ENCODE measurements at places on chromosomes 1 and 21.

- DNase-seq = peak; percentile 35
Observed at GRCh38 chr1:202101184-202101583, 21.5 kb upstream of the GPR37L1 start.

DNA sequence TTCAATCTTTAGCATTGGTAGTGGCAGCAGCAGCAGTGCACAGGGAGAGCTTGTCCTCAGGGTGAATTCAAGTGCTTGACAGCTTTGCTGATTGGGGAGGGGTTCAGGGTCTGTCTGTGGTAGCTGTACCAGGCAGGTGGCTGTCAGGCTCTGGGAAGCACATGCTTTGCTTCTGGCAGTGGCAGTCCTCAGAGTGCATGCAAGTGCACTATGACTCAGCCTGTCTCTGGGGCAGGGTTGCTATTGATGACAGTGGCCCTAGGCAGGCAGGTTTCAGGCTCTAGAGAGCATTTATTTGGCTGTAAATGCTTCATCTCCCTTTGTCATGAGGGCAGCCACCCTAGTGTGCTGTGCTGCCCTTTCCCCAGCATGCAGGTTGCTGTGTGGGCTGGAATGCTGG lies 251.9 kb upstream of the LRRC7 start:
- DNase-seq = no peak

DNA sequence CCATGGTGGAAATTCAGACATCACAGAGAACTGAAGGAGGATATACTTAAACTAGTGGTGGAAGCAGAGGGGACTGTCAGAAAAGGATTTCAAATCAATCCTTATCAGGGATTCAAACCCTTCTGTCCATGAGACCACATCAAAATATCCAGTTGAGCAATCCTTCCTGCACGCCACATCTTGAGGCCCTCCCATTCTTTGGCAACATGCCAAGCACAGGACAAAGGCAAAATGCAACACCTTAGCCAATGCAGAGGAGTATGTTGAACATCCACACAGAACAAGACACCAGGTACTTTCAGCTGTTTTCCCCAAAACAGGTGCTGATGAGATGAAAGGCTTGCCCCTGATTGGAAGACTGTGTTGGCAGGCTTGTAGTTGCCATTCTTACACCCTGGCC lies 81.8 kb upstream of the PLXNA2 start:
- DNase-seq = no peak

DNA sequence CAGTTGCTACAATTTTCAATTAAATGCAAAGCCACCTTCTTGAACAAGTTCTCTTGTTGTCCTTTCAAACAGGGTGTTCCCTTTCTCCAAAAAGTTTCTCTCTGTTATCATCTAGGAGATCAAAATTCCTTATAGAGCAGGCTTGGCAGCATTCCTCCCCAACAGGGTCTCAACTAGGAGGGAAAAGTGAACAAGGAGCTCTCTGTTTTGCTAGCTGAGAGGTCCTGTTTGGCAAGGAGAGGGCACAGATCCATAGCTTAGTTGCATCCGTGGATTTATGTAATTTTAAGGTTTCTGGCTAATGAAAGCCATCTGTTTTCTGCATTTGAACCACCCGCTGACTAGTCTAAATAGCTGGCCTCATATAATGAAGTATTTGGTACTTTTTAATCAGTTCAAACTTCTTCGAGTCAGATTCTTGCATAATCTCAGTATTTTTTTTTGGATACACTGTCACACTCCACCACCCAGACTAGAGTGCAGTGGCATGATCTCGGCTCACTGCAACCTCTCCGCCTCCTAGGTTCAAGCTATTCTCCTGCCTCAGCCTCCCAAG lies 54.0 kb downstream of the APP start:
- DNase-seq = no peak

DNA sequence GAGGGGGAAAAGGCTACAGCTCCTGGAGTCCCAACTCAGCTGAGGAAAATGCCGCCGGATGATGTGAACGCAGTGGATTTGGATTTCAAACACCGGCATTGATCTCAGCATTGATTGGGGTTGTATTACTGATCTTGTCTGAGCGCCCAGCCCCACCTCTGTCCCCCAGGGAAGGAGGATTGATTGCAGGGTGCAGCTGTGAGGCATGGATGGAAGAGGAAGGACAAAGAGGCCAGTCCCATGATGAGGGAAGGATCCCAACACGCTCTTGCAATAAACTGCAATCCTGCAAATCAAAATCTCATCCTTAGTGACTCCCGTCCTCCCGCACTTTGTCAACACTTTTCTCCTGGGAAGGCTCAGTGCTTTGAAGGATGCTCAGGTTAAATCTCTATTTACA lies 242.3 kb upstream of the PROX1 start:
- no peak for DNase-seq

DNA sequence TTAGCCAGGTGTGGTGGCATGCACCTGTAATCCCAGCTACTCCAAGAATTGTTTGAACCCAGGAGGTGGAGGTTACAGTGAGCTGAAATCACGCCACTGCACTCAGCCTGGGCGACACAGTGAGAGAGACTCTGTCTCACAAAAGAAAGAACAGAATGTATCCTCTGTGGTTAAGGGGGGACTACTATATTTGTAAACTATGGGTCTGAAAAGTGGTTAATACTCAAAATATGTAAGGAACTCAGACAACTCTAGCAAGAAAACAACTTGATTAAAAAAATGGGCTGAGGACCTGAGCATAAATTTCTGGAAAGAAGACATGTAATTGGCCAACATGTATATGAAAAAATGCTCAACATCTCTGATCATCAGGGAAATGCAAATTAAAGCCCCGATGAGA lies 11.2 kb downstream of the FNBP1L start:
- DNase-seq = no peak

- no peak for DNase-seq
Observed at GRCh38 chr1:204377800-204378668, 18.3 kb upstream of the PLEKHA6 start.

DNA sequence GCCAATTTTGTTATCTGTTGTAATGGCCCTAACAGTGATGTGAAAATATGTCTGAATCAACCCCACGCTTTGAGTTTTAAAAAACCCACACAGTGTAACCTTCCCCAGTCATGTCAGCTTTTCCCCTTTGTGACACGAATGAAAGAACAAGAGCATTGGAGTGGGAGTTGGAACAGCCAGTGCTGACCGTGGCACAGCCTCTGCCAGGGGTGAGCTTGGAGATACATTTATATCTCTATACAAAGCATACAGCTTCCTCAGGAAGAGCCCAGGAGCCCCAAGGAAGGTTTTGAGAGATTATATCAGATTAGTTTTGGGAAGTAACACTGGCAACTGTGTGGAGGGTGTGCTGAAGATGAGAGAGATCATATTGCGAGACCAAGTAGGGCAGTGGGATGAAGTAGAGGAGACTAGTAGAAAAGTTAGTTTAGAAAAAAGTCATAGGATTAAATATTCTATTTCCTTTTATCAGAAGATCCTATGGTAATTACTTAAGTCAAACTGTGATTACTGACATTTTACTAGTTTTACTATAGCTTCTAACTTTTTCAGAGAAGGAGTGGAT lies 15.9 kb downstream of the LRRC8B start:
- no peak for DNase-seq

DNA sequence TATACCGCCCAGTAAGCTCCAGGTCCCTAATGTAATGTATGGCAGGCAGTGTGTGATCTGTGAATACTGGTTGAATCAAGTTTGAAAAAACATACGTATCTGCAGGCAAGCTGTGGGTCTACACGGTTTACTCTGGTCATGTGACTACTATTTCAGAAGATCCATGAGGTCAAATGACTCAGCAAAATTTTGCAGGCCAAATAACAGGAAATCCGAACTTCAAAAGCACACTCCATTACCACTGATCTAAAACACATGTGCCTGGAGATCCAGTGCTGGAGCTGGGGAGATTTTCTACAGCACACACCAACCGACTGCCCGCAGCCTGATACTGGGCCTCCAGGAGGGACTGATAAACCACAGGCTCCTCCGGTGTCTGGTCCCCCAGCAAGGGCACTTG lies 64.5 kb upstream of the SLC44A3 start:
- DNase-seq = no peak

DNA sequence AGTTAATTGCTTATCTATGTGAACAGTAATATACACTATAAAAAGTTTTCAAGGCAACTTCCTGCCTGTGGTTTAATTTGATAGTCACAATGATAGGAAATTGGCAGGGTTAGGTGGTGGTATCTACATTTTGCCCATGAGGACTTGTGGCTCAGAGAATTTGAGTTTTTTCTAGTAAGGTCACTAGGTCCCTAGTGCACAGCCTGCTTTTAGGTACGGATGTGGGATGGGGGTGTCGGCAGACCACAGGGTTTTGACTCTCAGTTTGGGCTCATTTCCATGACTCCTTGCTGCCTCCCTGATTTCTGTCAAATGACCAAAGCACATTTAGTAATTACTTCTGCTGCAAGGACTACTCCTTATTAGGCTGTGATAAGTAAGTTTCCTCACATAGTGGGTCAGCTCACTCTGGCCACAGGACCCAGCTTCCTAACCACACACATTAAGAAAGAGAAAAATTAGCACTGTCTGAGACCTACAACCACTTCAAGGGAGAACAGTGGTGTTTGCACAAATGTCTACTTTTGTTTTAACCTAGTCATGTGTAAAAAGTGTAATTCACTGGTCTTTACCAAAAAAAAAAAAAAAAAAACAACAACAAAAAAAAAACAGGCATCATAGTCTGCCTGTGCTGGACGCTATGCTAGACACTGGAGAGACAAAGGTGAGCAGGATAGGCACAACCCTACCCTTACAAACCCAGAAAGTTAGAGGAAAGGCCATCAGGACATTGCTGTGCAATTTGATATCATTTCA lies 43.7 kb downstream of the MRPL39 start:
- no peak for DNase-seq

DNA sequence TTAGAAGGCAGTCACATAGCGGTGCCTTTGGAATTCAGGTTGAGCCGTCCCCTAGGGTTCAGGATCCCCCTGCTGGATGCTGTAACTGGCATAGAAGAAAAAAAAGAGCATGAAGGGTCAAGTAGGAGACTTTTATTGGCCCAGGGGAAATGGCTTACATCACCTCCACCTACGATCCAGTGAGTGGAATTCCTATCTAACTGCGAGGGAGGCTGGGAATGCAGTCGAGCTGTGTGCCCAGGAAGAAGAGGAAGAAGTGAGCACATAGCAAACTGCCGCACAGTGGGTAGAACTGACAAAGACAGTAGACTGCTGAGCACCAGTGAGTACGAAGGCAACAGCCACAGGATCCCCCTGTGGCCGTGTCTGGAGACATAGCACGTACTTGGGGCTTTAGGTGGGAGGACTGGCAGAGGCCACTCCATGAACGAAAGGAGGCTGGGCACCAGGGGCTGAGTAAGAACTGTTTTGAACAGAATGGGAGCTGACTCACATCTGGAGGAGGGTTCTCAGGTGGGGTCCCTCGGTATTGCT lies 79.2 kb downstream of the RNF220 start:
- no peak for DNase-seq

- DNase-seq = no peak
Observed at GRCh38 chr21:37281993-37282392, 14.9 kb upstream of the VPS26C start.

GRCh38 chr1:215140135-215140534 lies 57.6 kb downstream of the KCNK2 start:
- DNase-seq = no peak

DNA sequence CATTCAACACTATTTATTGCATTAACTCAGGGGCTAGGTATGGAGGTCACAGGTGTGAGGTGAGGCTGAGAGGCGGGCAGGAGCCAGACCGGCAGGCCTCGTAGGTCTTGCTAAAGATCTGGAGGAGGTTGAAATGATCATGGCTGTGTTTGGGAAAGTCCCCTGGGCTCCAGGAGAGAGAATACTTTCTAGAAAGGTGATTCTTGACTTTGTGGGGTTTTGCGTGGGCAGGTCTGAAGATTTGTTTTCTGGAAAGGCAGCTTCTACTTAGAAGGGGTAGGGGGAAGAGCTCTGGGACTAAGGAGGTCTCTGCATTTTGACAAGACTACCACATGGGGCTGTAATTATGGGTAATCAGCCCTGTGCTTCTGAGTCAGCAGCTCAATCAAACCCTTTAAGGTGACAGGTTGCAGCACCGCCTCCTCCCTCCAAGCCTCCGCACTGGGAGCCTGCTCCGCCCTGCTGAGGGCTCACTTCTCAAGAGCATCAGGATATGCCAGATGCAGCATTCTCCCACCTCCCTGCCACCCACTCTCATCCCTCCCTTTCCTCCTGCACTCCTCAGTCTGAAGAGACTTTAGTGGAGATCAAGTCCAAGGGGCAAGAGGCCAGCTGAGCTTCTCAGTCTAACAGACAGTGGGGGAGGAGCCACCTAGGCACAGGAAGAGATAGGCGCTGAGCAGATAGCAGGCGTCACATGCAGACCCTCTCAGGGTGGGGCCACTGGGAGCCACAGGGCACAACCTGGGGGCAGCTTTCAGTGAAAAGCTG lies 30.5 kb downstream of the SLC30A1 start:
- no peak for DNase-seq

DNA sequence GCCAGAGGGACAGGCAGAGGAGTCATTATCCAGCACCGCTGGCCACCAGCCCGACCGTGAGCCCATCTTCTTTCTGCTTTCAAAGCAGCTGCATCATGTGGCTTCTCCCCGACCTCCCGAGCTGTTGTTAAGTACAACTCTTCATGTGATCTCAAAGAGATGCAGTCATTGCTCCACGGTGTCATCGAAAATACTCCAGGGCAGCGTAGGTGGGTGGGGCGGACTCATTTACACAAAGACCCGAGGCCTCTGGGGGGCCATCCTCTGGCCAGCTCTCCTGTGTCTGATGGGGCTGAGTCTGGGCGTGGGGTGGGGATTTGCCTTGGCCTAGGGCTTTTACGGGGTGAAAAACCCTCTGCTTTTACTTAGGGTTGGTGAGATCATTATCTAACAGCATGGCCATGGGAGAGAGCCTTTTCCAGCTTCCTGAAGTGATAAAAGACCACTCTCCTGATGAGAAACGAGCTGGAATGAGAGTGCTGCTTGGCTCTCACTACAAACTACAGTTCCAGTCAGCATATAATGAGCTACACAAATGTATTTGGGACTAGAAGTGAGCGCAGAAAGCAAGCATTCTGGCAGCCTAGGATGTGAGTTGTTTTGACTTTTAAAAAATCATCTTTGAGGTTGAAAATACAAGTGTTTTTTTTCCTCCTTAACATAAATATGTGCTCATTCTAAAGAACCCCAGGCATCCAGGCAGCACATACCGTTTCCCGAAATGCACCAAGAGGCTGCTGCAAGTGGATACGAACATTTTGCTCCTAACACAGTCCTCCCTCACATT lies 165.0 kb downstream of the RHOU start:
- DNase-seq = no peak

GRCh38 chr1:157653494-157653873 lies 47.1 kb downstream of the FCRL3 start:
- no peak for DNase-seq

DNA sequence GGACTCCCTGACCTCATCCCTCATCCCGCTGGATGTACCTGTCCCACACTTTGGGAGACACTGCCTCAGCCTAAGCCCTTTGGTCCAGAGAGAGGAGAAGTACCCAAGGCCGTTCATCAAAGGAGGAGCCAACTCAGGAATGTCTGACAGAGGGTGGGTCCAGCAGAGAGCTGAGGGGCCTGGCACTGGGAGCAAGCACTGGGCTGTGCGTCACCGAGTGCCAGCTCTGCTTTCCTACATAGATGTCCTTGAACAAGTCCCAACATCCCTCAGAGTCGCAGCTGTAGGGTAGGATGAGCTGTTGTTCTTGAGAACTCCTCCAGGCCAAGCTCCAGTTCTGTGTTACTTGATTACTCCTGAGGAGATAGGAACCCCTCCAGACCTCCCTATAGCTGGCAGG lies 68.8 kb upstream of the ACOT11 start:
- DNase-seq = no peak

- DNase-seq = no peak
Observed at GRCh38 chr21:35559128-35559828, 501.0 kb downstream of the SETD4 start.

- no peak for DNase-seq
Observed at GRCh38 chr1:58926152-58926551, 142.3 kb upstream of the JUN start.

- DNase-seq = peak; percentile 22
Observed at GRCh38 chr1:203776636-203777035, 11.7 kb downstream of the LAX1 start.
